ENCODE measurements at places on chromosomes 1 and 21.
A peak's percentile ranks its signal among the peaks of the same experiment; 100 is the strongest.

DNA sequence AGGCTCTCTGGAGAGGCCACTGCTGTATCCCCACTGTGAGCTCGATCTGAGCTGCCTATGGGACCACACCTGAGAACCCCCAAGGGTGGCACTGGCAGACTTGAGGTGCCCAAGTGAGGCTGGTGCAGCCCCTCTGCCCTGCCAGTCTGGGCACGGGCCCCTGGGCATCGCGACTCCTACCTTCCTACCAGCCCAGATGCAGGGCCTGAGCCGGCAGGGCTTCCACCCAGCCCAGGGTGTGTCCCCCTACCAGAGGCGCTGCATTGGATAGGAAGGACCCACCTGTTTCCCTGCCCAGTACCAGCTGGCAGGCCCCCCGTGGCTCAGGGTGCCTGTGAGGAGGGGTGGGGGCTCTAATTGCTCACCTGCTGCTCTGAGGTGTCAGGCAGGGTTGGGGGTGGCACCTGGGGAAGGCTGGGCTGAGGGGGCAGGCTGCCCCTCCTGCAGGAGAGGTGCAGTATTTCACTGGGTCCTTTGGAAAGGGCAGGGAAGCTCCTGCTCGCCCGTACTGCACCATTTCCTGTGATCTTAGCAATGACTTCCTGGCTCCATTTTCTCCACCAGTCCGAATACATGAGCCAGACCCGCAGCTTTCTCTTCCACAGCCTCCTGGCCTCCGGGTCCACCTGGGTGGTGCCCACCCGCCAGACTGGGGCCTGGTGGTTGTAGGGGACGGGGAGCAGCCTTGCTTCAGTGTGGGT is 11.8 kb downstream of the TP73 start:
- no peak for DNase-seq

GRCh38 chr1:232322162-232322734 is 307.7 kb downstream of the SIPA1L2 start:
- no peak for DNase-seq

- no peak for DNase-seq
Measured at GRCh38 chr1:66490816-66491215, 43.1 kb upstream of the SGIP1 start.

DNA sequence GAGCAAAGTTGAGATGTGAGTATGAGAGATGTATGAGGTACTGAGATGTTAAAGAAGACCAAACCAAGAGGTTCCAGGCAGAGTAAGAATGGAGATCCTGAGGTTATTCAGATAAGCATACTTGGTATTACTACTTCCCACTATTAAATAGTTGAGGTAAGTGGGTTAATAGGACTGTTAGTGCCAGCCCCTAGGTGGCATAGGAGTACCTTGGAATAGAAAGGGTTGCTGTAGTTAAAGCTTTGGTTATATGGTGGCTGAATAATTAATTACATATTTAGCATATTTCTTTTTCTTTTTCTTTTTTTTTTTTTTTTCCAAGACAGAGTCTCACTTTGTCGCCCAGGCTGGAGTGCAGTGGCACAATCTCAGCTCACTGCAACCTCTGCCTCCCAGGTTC is 397.9 kb upstream of the TMPRSS15 start:
- DNase-seq = no peak

- DNase-seq = no peak
Measured at GRCh38 chr21:36023092-36023480, 37.2 kb downstream of the SETD4 start.

GRCh38 chr21:34522284-34522683 is 10.3 kb upstream of the KCNE1 start:
- DNase-seq = no peak

DNA sequence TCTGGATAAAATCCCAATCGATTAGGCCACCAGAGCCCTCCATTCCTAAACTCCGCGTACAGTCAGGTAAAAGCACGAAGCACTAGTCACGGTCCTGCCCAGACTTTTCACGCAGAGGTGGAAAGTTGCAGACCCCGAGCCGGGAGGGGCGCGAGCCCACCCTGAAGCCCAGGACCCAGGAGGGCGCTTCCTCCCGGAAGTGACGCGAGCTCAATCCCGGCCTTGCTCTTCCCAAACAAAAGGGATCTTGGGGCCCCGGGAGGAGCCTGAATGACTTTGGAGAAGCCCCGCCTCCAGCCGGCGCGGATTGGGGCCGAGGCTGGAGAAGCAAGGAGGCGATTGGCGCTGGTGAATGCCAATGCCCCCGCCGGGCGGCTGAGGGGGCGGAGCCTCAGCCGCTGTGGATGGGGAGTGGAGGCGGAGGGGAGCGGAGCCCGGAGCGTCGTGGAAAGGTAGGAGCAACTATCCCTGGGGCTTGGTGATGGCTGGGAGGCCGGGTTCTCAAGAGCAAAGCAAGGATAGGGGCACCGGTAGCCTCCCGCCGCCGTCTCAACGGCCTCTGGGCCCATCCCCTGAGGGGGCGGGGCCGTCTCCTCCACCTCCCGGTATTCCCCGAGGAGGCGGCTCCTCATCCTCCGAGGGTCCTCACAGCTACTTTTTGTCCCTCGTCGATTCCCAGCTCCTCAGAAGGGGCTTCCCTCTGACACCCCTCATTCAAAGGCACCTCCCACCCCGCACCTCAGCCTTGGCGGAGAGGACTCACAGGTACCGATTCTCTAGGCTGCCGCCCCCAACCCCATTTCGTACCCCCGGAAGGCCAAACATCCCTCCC is at the start of gene CTTNBP2NL:
CTTNBP2NL (plus strand) TSS at position 394 of the 832 bp plus-strand sequence. CDS start 19,952 bp downstream, outside the sequence.
- DNase-seq = peak; percentile 92

- DNase-seq = no peak
Measured at GRCh38 chr1:40830419-40830943, 31.7 kb downstream of the CITED4 start.

- DNase-seq = no peak
Measured at GRCh38 chr1:27406362-27406680, 13.9 kb downstream of the GPR3 start.

GRCh38 chr21:35737899-35738346 is 322.4 kb downstream of the SETD4 start:
- DNase-seq = no peak

DNA sequence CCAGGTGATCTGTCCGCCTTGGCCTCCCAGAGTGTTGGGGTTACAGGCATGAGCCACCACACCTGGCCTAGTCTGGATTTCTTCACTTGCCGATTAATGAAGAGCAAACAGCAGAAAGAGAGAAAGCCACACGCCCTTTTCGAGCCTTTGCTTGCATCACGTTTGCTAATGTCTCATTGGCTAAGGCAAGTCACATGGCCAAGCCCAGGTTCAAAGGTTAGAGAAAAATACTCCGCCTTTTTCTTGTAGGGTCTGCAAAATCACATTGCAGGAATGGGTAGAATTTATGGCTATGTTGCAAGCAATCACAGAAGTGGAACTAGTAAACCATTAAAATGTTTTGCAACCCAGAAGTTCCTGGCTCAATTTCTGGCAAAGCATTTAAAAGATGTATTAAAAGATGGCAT is 26.8 kb upstream of the BACH1 start:
- no peak for DNase-seq

- DNase-seq = no peak
Measured at GRCh38 chr1:818618-819291, 105.0 kb upstream of the SAMD11 start.

DNA sequence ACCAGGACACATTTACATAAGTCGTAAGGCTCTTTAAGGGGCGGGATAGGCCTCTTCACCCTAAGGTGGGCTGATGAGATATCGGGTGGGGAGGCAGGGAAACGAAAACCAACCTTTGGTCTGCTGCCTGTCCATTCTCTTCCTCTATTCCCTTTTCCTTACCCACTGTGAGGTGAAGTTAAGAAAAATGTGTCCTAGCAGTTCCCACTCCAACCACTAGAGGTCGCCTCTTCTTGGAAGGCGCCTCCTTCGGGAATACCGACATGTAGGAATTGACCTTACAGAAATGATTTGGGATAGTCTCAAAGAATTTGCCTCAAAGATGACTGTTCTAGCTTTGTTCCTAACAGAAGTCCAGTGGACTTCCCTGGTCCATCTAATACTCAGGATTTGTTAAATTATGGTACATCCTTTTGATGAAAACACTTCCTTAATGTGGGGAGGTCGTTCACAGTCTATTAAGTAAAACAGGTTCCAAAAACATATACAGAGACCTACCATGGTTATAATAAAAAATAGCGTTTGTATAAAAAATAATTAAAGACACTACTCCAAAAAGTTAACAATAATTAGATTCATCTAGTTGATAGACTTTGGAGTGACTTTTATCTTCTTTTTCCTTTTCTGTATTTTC is 14.1 kb downstream of the AZIN2 start:
- DNase-seq = peak; percentile 30

DNA sequence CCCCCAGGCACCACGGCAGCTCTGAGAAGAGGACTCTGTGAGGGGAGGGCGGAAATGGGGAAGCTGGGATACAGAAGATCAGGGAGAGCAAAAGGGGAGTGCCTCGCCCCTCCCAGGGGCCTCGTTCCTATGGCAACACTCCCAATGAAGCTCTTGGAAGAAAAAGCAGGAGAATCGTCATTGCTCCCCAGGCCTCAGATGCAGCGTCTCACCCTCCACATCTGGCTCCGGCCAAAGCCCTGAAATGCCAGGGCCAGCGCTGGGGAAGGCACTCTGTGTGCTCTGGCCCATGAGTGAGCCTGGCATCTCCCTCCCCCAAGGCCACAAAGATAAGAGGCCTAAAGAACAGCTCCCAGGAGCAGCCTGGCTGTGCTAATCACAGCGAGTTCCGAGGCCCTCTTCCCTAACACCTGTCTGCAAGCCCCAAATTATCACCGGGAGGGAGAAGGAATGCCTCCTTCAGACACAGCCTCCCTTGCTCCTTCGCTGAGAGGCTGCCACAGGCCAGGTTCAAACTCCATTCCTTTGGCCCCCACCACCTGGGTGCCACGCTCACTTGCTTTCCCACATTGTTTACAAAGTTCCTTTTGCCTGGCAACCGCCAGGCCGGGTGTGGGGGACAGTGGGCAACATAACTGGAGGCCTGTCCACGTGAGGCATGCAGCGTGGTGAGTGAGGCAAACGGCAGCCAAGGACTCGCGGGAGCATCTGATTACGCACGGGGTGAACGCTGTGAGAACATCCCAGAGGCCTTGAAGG is 27.8 kb downstream of the ECE1 start:
- DNase-seq = no peak

- DNase-seq = no peak
Measured at GRCh38 chr1:79302380-79302930, 295.9 kb upstream of the ADGRL4 start.

GRCh38 chr1:22861764-22862440 is 110.8 kb downstream of the LACTBL1 start:
- DNase-seq = peak; percentile 47
